Esophagus muscularis mucosa (tissue), 4 donors: ENCODE measurements at places on chromosomes 1 and 21. TPM values are rescaled to one million over a fixed set of nuclear protein-coding genes. Genes with fewer than 3 reads are reported as not detected.
A peak's percentile ranks its signal among the peaks of the same experiment; 100 is the strongest.

Gene TTC22
- total RNA-seq = under 0.01 TPM

- DNase-seq = no peak
Observed at GRCh38 chr1:10106756-10107475, 74.2 kb downstream of the UBE4B start.

DNA sequence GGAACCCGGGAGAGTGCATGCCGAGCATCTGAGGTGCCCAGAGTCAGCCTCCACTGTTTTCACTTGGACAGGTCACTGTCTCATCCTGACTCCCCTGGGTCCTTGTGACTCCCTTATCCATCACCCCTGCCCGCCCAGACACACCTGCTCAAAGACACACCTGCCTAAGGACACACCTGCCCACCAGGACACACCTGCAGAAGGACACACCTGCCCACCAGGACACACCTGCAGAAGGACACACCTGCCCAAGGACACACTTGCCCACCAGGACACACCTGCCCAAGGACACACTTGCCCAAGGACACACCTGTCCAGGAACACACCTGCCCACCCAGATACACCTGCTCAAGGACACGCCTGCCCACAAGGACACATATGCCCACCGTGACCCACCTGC lies 70.8 kb upstream of the ARHGEF16 start:
- no peak for DNase-seq

- DNase-seq = peak; percentile 37
Observed at GRCh38 chr1:59761443-59761842, 53.3 kb upstream of the HOOK1 start.

GRCh38 chr1:5885471-5886139 lies 106.6 kb downstream of the NPHP4 start:
- DNase-seq = no peak

DNA sequence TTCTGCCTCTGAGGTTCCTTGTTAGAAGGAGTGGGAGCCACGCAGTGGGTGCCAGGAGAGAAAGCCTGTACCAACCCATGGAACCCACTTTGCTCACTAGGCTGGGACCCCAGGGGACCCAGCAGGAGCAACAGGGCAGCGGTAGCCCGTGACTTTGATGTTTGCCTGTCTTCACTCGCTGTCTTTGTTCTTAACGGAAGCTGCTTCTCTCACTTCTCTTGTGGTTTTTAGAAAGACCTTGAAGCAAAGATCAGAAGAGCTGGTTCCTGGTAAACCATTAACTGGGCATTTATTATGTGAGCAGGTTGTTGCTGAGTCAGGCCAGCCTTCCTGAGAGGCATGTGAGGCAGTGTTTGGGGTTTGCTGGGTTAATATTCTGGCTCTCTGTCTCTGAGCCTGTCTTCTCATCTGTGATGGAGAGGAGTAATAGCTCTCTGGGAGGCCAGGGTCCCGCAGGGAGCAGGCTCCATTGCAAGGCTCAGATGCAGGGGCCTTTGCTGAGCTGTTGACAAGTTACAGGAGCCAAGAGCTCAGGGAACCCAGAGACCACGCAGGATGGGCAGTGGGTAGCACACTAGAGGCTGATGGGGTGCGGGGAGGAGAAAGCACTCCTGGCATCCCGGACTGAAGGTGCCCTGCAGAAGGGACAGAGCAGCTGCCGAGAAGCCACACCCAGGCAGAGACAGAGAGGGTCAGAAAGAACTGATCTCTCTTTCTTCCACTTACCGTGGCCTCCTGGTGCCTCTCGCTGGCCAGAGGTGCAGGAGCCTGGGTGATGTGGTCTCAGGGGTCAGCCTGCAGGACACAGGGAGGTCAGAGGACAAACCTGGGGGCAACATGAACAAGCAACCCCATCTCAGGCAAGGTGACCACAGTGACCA lies 367.5 kb upstream of the C1orf174 start:
- peak; percentile 82 for DNase-seq

Gene ECM1
- total RNA-seq = 18.6 TPM

DNA sequence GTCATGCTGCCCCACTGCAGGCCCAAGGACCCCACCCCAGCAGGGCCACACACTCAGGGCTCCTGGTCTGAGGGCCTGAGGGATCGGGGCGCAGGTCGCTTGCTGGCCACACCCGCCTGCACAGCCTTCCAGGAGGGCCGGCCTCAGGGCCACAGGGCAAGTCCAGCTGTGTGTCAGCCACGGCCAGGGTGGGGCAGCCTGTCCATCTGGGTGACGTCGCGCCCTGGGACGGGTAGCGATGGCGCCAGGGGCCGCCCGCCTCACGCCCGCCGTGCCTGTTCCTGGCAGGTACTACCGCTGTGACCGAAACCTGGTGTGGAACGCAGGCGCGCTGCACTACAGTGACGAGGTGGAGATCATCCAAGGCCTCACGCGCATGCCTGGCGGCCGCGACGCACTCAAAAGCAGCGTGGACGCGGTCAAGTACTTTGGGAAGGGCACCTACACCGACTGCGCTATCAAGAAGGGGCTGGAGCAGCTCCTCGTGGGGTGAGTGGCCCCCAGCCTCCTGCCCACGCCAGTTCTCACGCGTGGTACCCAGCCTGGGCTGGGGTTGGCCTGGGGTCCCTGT lies 2.5 kb downstream of the COL6A1 start:
- no peak for DNase-seq

Gene NOS1AP
- 3.0 TPM for total RNA-seq

DNA sequence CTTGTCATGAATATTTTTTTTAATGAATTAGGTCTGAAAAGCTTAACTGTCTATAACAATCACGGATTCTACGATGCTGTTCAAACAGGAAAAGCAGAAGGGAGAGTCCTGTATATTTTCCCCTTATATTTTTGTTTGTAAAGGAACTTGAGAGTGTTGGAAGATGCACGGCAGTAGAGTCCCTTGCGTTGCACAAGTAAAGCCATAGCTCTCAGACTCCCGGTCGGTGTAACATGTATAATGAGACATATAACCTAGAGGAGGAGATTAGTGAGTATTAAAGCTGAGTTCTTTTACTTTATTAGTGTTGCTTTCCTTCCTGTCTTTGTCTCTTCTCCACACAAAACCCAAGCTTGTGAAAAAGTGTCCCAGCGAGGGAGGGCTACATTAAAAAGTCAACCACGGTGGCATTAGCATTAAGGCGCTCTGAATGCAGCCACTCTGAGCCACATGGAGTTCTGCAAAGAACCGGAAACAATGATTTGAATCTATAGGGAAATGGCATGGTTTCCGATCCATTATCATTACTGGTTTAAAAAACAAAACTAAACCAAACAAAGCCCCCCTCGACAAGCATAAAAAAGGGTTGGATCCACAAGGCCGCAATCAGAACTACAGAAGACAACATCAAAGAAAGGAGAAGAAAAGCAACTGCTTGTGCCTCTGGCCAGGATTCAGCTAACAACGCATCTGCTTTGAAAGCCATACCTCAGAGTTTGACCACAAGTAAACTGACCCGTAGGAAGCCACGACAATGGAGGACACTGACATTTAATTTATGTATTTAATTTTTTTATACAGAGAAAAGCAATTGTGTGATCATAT lies 356.8 kb downstream of the LMO4 start:
- DNase-seq = no peak

DNA sequence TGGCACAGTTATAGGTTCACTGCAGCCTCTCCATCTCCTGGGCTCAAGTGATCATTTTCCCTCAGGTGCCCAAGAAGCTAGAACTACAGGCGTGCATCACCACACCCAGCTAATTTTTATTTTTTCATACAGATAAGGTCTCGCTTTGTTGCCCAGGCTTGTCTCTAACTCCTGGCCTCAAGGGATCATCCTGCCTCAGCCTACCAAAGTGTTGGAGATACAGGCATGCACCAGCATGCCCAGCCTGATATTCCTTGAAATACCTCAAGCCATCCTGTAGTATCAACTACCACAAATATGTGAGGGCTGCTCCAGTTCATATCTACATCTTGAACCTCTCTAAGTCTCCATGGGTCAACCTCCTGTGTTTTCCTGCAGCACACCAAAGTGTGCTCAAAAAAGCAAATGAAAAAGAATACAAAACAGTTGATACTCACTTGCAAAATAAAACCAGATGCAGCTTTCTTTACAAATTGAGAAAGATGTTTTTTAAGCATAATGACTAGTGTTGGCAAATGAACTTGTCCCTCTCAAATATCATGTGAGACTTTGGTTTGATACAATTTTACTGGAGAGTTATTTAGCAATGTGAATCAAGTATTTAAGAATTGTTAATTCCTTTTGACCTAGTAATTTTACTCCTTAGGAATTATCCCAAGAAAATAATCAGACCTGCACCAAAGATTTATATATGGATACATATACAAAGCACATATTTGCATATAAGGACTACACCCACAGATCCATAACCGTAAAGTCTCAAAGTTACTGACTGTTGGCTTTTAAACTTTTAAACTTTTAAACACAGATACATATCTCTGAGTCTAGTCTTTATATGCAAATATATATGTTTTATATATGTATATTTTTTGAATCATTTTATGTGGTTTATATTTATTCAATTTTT lies 197.7 kb downstream of the NRIP1 start:
- no peak for DNase-seq

DNA sequence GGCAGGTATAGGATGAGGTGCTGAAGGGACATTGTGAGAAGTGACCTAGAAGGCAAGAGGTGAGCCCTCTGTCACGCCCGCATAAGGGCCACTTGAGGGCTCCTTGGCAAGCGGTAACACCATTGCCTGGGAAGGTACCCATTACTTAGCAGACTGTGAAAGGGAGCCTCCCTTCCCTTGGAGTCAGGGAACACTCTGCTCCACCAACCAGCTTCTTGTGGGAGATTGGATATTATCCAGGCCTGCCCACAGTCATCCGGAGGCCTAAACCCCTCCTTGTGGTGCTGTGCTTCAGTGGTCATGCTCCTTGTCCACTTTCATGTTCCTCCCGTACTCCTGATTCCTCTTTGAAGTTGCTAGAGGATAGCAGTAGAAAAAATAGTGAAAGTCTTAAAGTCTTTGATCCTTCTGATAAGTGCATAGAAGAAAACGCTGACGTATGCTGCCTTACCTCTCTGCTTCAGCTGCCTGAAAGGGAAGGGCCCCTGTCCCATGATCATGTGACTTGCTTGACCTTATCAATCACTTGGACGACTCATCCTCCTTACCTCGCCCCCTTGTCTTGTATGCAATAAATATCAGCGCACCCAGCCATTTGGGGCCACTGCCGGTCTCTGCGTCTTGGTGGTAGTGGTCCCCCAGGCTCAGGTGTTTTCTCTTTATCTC lies 16.0 kb downstream of the RBBP4 start:
- no peak for DNase-seq

DNA sequence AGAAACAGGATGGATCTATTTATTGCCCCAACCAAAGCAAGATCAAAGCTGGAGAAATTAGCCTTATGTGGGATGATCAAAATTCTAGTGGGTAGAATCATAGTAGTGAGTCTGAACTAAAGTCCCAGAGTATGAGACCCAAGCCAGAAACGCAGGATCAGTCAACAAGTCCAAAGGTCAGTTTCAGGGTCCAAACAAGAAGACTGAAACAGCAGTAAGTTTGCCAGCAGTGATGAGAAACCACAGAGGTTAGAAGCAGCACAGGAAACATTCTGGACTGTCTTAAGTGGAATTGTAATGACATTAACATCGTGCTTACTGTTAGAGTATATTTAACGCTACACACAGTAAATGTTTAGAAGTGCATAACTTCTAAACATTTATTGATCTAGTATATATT lies 251.0 kb downstream of the LRRIQ3 start:
- DNase-seq = no peak

DNA sequence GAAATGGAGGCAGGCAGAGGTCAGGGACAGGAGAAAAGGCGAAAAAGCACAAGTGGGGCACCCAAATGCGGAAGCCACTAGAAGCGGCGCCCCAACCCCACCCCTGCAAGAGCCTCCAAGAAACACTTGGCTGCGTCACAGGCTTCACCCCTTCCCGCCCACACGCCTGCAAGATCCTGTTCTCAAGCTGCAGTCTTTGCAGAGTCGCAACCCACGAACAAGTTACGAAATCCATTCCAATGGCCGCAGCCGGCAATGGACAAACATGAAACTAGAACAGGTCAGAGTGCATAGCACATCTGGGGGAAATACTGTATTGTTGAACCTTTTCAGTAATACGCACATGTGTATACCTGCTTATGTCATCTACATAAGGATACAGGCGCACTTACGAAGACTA lies 103.6 kb downstream of the PSMG1 start:
- DNase-seq = no peak

DNA sequence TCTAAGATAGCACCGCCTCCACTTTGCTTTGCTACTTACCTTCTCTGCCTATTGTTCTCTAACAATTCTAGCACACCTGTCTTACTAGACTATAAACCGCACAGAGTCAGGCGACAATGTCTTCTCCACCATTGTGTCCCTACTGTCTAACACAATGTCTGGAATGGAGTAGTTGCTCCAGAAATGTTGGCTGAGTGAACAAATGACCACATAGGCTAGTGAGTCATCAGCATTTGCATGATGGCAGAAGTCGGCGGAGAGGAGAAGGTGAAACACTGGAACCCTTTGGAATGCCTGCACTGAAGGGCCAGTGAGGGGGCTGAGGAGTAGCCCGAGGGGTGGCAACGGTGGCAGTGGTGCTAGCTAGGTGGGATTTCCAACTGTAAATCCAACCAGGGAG lies 14.0 kb upstream of the PABPC4 start:
- DNase-seq = no peak

Gene LCE2C
- not detected for total RNA-seq
